Suppressor macrophage treated with lipopolysaccharide for 1 hour (primary cell): ENCODE measurements at places on chromosomes 7 and 10.

- no peak for DNase-seq
Observed at GRCh38 chr10:132876131-132876860, 66.1 kb downstream of the CFAP46 start.

DNA sequence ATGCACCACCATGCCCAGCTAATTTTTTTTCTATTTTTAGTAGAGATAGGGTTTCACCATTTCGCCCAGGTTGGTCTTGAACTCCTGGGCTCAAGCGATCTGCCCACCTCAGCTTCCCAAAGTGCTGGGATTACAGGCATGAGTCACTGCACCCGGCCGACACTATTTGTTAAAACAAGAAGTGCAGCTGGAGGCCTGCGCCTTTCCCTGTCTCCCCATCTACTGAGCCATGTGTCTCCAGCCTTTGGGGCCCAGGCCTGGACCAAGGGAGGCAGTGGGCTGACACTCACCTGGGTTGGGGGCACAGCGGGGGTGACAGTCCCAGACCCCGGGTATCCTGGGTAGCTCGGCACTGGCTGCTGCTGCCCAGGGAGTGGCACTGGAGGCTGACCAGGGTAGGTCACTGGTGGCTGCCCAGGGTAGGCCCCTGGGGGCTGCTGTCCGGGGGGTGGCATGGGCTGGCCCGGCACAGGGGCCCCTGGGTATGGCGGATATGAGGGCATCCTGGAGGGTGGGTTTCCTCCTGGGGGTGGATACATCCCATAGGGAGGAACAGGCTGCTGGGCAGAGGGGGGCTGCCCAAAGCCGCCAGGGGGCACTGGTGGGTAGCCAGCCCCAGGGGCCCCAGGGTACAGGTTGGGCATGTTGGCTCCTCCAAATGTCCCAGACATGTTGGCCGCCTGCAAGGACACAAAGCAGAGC, 36.3 kb downstream of the PLAC9 start:
- no peak for DNase-seq

- DNase-seq, result no peak
Observed at GRCh38 chr7:98211221-98211675, at the start of gene BHLHA15. BHLHA15 (plus strand) TSS chr7:98211439; CDS start chr7:98212310, 871 bp downstream.

- peak; percentile 76 for DNase-seq
Observed at GRCh38 chr7:140478246-140479061, 851 bp downstream of the MKRN1 start.

GRCh38 chr10:73407495-73407894, 6.4 kb downstream of the ANXA7 start:
- no peak for DNase-seq
